ENCODE measurements at places on chromosomes 6 and 20.

- H3K4me3 ChIP-seq: peak within 1 kb of the TSS; percentile 92
- H3K36me3 ChIP-seq: peaks cover 28% of the 10 kb centered on the region
- peak within 1 kb of the TSS; percentile 96 for H3K27ac ChIP-seq
- peaks cover 32% of the 10 kb centered on the region for H3K4me1 ChIP-seq
These were observed at the start of gene DUSP22 for GRCh38 chr6:291697-292505. DUSP22 (plus strand) TSS chr6:292487; CDS start chr6:292540, 53 bp downstream.

DNA sequence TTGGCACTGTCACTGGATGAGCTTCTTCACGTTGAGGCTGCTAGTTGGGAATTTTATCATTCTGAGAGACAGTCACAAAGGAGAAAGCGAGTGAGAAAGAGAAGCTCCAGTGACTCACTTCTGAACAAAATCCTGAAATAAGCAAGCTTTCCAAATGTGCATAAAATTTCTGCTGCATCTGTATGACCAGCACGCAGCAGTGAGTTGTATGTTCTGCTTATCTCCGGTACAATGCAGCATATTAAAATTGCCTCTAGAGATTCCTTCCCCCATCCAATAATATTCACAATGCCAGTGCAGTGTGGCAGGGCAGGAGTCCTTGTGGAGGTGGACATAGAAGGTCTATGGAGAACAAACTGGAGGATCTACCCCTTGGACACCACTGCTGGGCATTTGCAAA is 290.5 kb downstream of the ADGB start:
- H3K27me3 ChIP-seq: peaks cover 16% of the 10 kb centered on the region
- H3K4me1 ChIP-seq: no peaks in the 10 kb centered on the region
- DNase-seq: no peak
- H3K4me3 ChIP-seq: no peak overlapping the region
- no peaks in the 10 kb centered on the region for H3K36me3 ChIP-seq

- no peak overlapping the region for H3K4me3 ChIP-seq
- no peak overlapping the region for H3K27ac ChIP-seq
- no peaks in the 10 kb centered on the region for H3K4me1 ChIP-seq
- H3K27me3 ChIP-seq: no peaks in the 10 kb centered on the region
- DNase-seq: no peak
These were observed 183.3 kb upstream of the BTBD3 start for GRCh38 chr20:11734431-11734830.

GRCh38 chr6:166297606-166298005 is 10.6 kb downstream of the PRR18 start:
- no peak for DNase-seq
- no peak overlapping the region for H3K4me3 ChIP-seq
- no peaks in the 10 kb centered on the region for H3K4me1 ChIP-seq
- no peak overlapping the region for H3K27ac ChIP-seq

- H3K36me3 ChIP-seq: no peaks in the 10 kb centered on the region
- H3K27ac ChIP-seq: no peak overlapping the region
- H3K4me3 ChIP-seq: no peak overlapping the region
- H3K4me1 ChIP-seq: no peaks in the 10 kb centered on the region
- no peak for DNase-seq
These were observed 106.0 kb upstream of the CST7 start for GRCh38 chr20:24842918-24843715.

GRCh38 chr6:37190159-37190535 is 20.2 kb downstream of the PIM1 start:
- H3K36me3 ChIP-seq: peaks cover 3% of the 10 kb centered on the region
- peaks cover 33% of the 10 kb centered on the region for H3K4me1 ChIP-seq
- peak overlapping the region; percentile 59 for H3K27ac ChIP-seq
- no peak for DNase-seq
